ENCODE measurements at places on chromosomes 2 and 18.
A peak's percentile ranks its signal among the peaks of the same experiment; 100 is the strongest.

DNA sequence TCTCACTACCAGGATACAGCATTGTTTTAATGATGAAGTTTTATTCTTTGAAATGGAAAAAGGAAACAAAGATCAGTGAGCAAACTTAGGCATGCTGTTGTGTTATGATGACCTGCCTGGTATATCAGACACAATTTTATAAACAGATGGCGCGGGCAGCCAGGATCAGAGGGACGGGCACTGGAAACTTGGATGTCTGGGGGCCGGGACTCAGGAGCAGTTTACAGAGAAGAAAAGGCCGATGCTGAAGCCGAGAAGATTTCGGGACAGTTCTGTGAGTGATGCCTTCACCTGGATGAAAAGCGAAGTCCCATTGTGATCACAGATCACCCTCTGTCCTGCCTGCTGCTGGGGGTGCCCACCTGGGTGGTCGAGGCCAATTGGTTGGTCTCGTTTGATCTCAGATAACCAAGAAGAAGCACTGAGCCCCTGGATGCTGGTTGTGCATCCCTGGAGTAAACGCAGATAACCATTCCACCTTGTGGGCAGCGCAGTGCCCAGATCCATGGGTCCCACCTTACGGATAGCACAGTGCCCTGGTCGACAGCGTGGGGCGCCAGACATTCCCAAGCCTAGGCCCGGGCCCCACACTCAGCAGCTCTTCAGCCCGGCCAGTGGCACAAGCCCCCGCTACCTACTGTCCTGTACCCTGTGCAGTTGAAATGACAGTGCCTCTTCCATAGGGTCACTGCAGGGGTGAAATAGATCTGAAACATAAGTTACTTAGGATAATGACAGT lies 182.9 kb upstream of the TPO start:
- DNase-seq, result no peak

GRCh38 chr2:104420953-104421352 lies 433.0 kb upstream of the POU3F3 start:
- DNase-seq, result no peak

DNA sequence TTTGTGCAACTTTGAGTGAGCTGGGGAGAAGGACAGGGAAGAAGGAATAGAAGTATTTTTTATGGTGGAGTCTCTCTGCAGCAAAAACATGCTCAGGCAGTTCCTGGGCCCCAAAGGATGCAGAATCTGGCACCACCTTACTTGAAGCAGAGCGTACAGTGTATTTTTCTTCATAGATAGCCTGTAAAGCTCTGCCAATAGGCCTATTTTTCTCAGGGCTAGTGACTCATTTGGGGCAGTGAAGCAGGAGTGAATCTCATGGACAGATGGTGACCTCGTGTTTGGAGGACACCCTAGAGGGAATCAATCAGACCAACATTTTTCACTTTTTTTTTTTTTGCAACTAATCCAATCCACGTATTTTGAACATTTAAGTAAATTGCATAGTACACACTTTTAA lies 268.1 kb upstream of the CXCR4 start:
- no peak for DNase-seq

DNA sequence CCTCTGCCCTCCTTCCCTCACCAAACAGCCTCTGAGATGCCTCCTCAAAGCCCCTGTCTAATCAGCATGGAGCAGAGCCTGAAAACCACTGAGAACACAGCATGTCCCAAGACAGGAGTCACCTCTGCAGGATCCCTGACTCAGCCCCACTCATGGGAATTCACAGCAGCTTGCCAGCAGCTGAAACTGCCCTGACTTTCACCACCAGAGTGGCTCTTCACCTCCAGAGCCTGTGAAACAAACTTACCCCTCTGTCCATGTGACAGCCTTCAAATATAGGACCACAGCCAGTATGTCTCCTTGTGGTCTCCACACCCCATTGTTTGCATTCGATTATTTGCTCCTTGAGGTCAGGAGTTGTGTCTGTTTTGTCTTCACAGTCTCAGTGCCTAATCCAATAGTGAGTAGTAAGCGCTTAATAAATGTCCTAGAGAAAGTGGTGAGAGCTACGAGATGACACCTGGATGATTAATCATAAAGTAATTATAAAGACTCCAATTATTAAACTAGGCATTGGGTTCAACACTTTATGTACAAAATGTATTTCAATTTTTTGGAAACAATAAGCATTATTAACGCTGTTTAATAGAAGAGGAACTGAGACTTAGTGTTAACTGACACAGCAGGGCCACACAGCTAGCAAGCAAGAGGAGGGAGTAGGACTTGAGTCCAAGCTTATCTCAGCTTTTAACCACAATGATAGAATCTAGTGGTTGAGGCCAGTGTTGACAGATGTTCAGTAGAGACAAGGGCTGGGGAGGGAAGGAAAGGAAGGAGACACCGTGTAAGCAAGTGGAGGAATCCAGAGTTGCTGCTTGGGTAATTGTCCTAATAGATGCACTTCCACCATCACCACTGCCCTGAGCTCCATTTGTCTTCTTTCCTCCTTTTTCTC lies 358.7 kb upstream of the TNP1 start:
- DNase-seq, result no peak

DNA sequence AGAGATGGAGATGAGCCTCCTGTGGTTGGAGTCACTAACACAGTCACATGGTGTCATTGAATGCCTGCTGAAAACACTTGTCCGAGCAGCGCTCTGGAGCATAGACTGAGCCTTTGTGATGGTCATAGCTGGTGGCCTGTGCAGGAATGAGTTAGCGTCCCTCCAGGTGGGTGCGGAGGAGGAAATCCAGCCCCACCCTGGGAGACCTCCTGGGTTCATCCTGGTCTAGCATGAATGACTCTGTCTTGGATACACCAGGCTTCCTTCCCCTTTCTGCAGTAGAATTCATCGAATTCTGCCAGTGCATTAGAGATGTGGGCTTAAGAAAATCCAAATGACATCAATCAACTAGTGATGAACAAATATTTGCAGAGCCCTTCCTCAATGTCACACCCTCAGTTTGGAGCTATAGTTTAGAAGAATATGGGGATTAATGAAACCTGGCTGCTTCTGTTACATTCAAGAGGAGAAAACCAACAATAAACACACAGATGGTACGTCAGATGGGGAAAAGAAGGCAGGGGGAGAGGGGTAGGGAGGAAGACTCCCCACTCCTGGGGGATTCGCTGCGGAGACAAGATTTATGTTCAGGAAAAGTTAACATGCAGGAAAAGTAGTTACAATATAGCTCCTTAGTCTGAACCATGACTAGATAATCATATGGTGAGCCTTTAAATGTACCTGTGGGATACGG lies 136.7 kb downstream of the DDX1 start:
- DNase-seq, result no peak

GRCh38 chr2:26401739-26402541 lies at the start of gene DRC1:
Gene DRC1, plus strand, starts transcription at chr2:26401920. Its CDS starts 70 bp downstream, at chr2:26401990.
- peak; percentile 51 for DNase-seq

- no peak for DNase-seq
Observed at GRCh38 chr2:73284296-73285158, at the start of gene FBXO41. Gene FBXO41, minus strand, starts transcription at chr2:73284478. Its CDS starts 14,848 bp downstream, at chr2:73269630.

Data from C1 segment of cervical spinal cord (tissue), 14 donors.